ENCODE measurements at places on chromosomes 3 and 15. TPM values are rescaled to one million over a fixed set of nuclear protein-coding genes. Genes with fewer than 3 reads are reported as not detected.

Gene GXYLT2
- total RNA-seq, result 11.4 TPM

- peak; percentile 84 for DNase-seq
Measured at GRCh38 chr15:73560501-73561117, 72.6 kb downstream of the NPTN start.

Gene GOLGA8T
- total RNA-seq, result not detected

Gene CFAP100
- not detected for total RNA-seq

- DNase-seq, result no peak
Measured at GRCh38 chr15:54620916-54621315, 575.8 kb downstream of the RSL24D1 start.

- no peak for DNase-seq
Measured at GRCh38 chr3:180063783-180064182, 27.0 kb upstream of the PEX5L start.
